ENCODE measurements at places on chromosomes 4 and X. TPM values are rescaled to one million over a fixed set of nuclear protein-coding genes. Genes with fewer than 3 reads are reported as not detected.

- no peak for DNase-seq
Measured at GRCh38 chr4:54855191-54855854, 197.6 kb downstream of the KIT start.

DNA sequence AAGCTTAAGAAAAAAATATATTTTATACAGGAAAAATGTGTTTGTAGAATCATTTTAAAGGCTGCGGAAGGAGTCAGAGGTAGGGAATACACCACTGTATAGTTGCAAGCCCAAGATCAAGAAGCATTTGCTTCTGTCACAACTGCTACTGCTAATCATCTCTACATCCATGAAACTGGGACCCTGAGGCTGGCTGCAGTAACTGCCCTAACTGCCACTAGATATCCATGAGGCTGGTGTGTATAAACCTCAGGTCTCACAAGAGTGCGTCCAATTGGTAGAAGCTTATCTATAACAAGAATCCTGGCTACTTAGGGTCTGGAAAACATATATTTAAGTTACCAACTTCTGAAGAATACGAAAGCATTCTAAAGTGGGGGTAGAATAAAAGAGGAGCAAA, 69.1 kb downstream of the RXFP1 start:
- no peak for DNase-seq

GIMD1 gene
- total RNA-seq: not detected

- no peak for DNase-seq
Measured at GRCh38 chr4:62548765-62549164, 1348.6 kb downstream of the ADGRL3 start.

DNA sequence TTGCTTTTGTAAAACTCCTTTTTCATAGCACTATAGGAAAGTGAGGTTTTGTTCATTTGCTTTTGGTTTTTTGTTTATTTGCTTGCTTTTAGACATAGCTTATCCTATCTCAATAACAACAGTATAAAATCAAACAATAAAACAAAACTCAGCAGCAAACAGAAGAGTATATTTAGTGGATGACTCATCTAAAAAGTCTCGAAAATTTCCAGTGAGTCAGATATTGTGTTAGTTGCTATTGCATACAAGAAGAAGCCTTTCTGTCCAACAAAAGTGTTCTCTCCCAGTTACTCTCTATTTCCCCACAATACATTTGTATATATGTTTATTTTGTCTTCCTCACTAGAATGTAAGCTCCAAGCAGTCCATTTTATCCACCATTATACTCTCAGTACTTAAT, 36.0 kb upstream of the NPNT start:
- DNase-seq: peak; percentile 1

G3BP2 gene
- total RNA-seq: 82.7 TPM

F11 gene
- not detected for total RNA-seq

TCEAL5 gene
- not detected for total RNA-seq

DNA sequence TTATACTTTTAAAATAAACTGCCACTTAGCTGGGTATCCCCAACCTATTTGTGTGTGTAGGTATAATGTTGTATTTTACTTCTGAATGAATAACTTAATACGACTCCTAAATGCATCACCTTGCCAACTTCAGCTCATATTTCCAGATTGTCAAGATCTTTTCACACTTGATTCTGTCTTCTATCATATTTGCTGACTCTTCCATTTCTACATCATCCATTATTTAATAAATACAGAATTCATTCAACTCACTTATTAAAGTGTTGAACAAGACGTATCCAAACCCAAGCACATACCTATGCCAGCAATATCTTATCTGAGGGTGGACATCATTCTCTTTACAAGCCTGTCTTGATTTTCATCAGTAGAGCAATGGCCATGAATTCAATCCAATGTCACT, 91.2 kb upstream of the FAM47C start:
- no peak for DNase-seq

DNA sequence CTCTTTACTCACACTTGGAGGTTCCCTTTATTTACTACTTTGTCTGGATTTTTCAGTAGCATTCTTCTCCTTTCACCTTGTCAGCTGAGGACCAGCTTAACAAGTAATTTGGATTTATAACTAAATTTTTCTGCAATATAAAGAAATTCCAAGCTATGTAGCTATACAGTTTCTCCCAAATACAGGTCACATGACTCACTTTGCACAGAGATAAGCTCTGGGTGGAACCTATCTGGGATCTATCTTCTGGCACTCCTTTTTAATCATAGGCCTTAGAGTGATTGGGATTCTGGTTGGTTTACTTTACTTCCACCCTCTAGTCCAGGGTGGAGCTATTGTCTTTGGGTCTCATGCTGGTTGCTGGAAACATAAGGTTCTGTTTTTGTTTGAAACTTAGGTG, 34.9 kb upstream of the STK26 start:
- DNase-seq: no peak

ZNF518B gene
- total RNA-seq: 18.0 TPM
